COR-L47 (cell line): ENCODE measurements at places on chromosomes 7 and 10.

- peak; percentile 54 for DNase-seq
Measured at GRCh38 chr7:26684447-26684846, 179.9 kb downstream of the SKAP2 start.

GRCh38 chr7:117963264-117964197 is 90.3 kb upstream of the CTTNBP2 start:
- no peak for DNase-seq

DNA sequence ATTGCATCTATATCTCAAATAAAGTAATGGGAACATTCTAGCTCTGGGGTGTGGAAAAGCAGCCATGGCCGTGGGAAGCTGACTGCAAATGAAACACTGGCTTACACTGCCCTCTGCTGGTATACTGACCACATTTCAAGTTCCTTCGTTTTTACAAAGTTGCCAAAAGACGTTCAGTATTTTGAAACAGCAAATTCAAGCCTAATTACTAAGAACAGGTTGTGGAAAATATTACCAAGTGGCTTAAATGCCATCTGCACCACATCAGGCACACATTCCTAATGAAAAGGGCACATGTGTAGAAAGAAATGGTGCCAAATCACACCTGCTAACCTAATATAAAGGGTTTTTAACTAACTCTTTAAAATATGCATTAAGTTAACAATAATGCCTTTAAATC is 83.9 kb downstream of the JAZF1 start:
- DNase-seq = peak; percentile 20

DNA sequence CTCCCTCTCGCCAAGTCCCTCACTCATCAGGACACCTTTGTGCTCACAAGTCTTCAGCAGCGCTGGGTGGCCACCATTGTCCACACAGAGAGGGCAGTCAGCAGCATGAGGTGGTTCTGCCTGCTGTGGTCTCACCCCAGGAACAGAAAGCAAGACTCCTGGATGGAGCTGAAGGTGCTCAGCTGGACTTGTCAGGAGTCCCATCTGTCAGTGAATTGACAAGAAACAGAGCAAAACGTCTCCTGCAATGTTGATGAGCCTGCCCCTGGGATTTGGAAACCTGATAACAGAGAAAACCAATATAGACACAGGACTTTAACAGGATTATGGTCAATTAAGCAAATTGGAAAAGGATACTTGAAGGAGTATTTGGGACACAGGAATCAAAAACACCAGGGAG is 122.2 kb upstream of the PRSS58 start:
- DNase-seq = no peak

GRCh38 chr10:19638896-19639233 is 177.4 kb upstream of the PLXDC2 start:
- DNase-seq = no peak

- no peak for DNase-seq
Measured at GRCh38 chr7:115289971-115290370, 368.1 kb downstream of the MDFIC start.

GRCh38 chr10:52674474-52674873 is 98.1 kb downstream of the MBL2 start:
- DNase-seq = no peak

DNA sequence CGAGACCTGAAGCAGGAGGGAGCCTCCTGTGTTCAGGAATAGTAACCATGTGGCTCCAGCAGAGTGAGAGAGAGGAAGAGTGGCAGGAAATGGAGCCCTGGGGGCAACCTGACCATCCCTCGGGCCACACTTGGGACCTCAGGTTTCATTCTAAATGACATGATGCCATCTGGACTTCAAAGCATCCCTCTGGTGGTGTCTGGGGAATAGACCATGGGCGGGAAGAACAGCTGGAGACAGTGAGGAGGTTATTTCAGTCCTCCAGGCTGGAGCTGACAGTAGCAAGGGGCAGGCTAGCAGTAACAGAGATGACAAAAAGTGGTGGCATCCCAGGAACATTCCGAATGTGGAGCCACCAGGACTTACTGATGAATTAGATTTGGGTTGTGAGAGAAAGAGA is 44.8 kb downstream of the AKR1B1 start:
- DNase-seq = no peak

DNA sequence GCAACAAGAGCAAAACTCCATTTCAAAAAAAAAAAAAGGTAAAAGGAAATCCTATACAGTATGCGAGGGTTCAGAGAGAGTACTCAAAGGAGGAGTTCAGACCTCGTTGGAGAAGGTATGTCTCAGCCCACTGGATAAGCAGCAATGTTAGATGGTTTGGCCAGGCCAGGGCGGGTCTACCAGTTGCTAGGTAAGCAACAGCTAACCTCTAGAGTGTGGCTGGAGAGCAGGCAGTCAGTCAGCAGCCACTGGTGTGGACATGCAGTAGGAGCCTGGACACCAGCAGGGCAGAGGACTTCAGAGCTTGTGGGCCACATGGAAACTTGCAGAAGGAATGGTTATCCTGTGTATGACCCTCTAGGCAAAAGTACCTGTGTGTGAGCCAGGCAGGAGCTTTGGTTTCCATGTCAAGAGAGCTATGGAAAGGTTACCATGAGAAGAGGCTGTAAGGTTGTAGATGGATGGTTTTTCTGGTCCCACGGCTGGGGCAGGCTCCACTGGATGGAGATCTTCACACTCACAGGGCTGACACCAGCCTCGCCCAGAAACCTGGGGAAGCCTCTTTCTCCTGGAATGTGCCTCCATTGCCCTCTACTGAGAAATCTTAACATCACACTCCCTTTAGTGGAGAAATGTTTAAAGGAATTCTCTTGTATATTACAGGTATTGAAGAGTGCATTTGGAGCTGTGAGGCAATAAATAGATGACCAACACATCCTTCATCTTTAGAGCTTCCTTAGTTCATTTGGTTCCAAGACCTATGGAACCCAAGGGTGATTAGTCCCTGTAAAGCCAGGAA is 63.6 kb downstream of the CCDC186 start:
- no peak for DNase-seq

GRCh38 chr7:11506417-11506816 is 325.6 kb downstream of the THSD7A start:
- no peak for DNase-seq

DNA sequence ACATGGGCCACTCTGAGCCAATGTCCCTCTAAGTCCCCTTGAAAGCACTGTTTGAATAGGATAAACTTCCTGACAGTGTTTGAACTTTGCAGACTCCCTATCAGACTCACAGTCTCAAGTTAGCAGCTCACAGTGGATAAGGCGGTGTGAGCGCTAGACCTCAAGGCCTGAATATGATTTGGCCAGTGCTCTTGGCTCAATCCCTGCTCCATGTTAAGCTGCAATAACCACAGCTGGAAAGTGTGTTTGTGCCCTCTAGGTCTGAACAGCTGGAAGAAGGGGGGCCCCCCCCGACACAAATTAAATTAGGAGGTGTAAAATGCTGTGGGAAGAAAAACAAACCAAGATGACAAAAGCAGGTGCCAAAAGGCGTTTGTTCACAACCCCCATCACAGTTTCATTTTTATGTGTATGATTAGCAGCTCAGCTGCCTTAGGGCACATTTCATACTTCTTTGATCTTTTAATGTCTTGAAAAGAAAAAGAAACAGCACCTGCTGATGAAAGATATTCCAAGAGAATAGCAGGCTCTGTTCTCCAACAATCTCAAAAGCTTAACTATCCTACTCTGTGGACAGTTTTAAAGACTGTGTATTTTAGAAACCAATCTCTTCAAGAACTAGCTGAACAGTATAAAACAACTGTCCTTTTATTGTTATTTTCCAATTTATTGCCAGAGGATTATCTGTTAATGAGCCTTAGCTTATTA is 167.6 kb downstream of the SNX13 start:
- DNase-seq = peak; percentile 24

DNA sequence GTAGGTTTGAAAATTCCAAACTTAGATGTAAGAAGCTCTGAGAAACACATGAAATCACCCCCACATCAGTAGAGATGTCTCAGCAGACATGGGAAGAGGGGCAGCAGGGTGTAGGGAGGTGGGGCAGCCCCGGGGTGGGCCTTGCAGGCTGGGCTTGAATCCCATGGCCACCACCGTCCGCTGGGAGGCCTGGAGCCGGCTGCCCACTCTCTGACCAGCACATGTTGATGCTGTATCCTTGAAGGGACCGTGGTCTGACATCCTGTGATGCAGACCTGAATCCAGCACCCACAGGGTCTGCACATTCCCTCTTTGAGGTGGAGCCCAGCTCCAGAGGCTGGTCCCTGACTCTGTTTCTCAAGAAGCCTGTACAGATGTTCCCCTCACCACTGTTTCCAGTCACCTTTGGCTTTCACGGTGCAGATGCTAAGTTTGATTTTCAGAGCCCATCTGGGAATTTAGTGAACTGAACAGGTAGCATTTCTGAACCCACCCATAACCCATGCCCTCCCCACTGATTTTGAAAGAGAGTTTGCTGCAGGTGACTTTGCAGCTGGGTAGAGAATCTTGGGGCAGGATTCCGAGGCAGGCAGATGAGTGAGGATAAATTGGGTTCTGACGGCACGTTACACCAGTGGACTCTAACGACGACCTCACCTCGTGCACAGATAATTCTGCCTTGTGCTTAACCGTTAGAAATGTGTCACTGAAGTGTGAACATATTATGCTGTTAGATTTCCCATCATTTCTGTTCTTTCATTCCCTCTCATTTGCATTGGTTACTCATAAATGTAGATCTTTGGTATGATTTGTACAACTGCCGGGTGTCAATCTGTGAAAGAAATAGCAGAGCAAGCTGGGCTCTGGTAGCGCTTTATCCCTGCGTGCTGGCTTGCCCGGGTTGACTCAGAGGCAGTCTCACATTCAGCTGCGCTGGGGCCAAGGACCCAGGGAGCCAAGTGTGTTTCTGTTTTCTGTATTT is 45.7 kb downstream of the IKZF1 start:
- DNase-seq = no peak

- DNase-seq = no peak
Measured at GRCh38 chr7:143426479-143427142, 16.6 kb upstream of the TAS2R60 start.

DNA sequence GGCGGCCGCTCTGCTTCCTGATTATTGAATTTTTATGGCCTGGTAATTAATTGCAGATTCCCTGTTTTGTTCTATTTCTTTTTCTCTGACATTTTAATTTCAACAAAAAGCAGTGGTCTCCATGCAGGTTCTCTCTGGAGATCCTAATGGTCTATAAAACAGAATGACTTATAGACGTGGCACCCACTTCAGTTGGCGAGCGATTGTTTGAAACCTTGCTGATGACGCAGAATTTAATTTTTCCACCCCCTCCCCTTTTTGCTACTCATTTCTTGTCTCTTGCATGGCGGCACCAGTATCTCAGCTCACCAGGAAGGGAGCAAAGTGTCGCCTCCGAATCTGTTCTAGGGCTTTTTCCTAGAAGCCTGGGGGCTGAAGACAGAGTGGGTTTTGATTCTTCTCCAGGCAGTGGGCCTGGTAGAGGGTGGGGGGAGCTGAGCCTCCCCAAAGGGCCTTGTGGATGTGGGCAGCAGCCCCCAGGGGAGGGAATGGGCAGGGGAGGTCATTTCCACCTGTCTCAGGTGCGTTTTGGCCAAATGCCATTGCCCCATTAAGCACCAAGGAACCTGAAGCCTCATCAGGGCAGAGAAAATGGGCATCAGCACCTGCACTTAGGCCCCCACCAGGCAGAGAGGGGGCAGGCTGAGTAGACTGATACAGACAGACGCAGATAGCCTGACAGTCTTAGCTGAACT is 3.5 kb upstream of the COMTD1 start:
- DNase-seq = no peak

DNA sequence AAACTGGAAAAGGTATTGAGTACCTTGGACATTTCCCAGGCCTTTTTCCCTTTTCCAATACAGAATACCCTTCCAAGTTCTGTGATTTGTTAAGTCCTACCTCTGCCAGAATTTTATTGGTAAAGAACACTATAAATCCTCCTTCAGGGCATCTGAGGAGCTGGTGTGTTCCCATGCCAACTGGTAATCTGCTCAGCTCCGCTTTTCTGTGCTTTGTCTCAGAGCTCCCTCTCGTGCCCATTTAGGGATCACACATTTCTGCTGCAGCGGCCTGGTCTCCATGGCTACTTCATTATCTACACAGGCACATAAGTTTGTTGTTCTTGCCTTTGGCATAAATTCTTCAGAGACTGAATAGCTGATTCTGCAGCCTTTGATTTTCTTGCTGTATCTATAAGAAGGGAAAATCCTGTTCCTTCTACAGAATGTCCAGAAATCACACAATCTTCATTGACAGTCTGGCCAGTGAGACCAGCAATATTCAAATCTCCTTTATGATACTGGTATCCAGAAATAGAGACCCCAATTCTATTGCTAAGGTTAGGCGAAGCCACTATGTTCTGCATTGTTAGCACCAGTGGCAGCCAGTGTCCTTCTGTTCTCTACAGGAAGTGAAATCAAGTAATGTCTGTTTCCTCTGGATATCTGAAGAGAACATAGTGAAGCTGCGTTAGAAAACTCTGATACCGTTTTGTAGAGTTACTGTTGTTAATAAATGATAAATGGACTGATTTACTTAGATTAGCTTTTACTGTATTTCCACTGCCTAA is 51.9 kb downstream of the DENND11 start:
- peak; percentile 83 for DNase-seq

DNA sequence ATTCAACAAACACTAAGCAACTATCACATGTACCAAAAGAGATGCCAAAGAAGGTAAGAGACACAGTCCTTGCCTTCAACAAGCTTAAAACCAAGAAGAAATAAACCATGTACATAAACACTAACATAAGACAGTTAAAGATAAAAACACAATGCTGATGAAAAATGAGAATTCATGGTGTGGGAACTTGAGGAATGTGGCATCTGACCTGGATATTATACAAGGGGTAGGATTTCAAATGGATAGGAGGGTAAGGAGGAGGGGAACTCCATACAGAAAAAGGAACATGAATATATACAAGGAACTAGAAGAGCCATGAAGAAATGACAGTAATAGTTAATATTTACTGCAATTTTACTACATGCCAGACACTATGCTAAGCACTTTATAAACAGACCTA is 11.0 kb downstream of the HIBADH start:
- no peak for DNase-seq

DNA sequence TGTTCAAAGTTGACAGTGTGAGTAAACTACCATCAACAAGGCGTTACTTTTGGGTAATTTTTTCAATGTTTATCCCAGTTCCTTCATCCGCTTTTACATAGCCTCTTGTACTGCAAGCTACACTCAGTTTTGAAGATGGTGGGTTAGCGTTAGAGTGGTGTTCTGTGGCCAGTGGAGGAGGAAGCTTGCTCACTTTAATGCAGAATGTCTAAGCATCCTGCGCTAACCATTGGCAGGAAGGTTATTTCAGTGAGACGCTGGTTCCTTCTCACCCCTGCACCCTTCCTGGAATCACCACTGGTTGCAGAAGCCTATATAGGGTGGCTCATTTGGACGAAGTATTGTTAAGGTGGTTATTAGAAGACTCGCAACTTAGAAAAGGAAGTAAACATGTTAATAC is 159.1 kb downstream of the CELF2 start:
- DNase-seq = no peak

GRCh38 chr10:121324678-121325213 is 273.5 kb downstream of the FGFR2 start:
- DNase-seq = no peak

DNA sequence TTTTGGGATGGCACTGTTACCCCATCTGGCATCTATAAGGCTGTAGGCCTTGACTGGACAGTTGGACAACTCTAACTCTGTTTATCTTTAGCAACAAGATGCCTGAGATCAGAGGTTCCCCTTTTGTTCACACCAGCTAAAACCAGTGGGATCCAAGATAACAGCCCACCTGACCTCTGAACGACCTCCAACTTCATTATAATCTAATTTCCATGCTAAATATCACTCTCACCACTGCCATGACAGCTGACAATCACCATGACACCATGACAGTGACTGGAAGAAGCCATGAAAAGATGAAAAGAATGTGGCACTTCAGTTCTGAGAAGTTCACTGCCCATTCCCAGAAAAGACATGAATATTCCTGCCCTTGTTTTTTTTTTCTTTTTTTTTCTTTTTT is 281.4 kb upstream of the TAC1 start:
- DNase-seq = no peak

GRCh38 chr7:129950191-129950932 is 2.4 kb downstream of the UBE2H start:
- DNase-seq = no peak
